ENCODE measurements at places on chromosomes 2 and 18.

- no peak for DNase-seq
Observed at GRCh38 chr2:111015283-111015995, 105.3 kb upstream of the BCL2L11 start.

DNA sequence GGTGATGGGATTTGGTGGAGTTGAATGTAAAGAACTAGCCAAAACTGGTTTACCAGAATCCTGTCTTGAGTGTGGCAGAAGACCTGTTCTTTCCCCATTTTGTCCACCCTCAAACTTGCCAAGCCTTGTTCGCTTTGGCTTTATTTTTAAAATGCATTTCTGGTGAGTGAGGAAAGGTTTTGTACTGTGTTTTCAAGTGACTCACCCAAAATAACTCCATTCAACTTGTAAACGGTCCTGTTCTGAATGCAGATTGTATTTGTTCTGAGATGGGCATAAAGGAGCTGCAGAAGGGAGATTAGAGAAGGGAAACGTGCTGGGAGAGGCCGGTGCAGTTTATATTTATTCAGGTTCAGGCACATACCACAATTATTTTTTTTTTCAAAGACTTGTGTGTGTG, 5.3 kb upstream of the ITPRID2 start:
- DNase-seq, result no peak

- no peak for DNase-seq
Observed at GRCh38 chr2:144152817-144153271, 367.1 kb downstream of the ZEB2 start.

DNA sequence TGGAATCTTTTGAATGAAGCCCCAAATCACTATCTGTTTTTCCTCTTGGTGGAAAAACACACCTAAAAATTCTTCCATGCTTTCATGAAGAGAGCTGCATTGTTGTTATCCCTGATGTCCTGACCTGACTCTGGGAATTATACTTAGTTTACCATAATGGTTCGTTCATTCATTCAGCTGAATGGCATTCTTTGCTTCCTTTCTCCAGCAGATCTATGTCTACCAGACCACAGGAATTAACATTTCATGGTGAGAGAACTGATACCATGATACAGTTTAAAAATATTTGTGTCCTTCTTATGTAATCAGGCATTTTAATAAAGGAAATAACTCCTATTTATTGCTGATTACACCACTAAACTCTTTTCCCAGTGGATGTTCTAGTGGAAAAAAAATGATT, 11.1 kb upstream of the SLC4A10 start:
- DNase-seq, result no peak

DNA sequence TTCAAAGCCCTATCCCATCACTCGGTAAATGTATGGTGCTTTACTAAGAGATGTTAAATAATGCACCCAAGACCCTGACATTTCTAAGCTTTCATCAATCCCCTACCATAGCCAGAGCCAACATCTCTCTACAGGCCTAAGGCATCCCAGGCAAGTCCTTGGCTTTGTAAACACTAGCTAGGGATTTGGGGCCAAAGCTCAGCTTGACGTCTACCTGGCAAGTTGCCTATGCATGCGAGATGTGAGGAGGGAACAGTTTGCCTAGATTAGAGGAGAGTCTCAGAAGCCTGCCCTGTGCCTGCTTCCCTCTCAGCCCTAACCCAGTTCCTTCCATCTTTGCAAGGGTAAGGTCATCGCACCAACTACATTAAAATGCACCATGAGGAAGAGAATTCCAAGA, 221.5 kb upstream of the NCKAP5 start:
- no peak for DNase-seq

- no peak for DNase-seq
Observed at GRCh38 chr2:103664690-103665089, 902.9 kb downstream of the TMEM182 start.

DNA sequence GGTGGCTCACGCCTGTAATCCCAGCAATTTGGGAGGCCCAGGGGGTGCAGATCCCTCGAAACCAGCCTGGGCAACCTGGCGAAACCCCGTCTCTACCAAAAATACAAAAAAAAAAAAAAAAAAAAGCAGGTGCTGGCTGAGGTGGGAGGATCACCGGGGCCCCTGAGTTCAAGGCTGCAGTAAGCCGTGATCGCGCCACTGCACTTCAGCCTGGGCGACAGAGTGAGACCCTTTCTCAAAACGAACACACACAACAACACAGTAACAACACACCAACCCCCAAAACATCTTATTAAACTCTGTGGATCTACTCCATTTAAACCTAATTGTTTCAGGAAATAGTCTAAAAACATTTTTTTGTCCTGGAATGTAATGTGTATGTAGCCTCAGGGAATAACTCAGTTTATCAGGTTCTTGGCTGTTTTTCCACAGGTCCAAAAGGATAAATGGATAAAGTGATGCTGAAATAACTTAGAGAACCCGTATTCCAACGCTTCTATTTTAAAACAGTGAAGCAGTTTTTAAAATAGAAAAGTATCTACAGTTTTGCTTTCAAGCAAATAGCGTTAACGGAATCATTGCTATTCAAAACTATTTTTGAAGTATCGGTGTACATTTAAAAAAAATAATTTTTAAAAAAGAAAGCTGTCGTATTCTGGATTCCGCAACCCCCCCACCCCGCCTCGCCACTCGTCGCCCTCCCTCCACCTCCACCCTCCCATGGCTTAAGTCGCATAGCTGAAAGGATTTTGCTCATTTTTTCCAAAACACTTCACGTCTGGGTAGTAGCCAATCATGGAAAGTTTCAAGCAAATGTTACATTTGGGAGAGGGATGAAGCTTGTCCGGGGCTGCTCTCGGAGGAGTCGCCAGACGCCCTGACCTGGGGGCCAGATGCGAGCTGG, 895 bp upstream of the GLS start:
- DNase-seq, result peak; percentile 19

GRCh38 chr2:33607251-33607721, 8.2 kb upstream of the FAM98A start:
- no peak for DNase-seq

GRCh38 chr18:63817441-63818051, 42.3 kb downstream of the SERPINB7 start:
- no peak for DNase-seq

- no peak for DNase-seq
Observed at GRCh38 chr2:60313470-60314172, 239.8 kb downstream of the BCL11A start.

DNA sequence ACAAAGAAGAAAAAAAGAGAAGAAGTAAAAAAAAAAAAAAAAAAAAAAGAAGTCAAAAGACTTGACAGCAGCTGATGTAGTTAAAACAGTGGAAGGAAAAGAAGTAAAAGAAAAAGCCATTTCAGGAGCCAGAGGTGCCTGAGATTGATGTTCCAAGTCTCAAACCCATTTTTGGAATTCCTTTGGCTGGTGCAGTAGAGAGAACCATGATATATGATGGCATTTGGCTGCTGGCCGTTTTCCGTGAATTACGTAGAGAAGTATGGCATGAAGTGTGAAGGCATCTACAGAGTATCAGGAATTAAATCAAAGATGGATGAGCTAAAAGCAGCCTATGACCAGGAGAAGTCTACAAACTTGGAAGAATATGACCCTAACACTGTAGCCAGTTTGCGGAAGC, 7.6 kb upstream of the CHST10 start:
- DNase-seq, result no peak

GRCh38 chr2:26769089-26769761, 5.1 kb downstream of the SLC35F6 start:
- DNase-seq, result no peak

DNA sequence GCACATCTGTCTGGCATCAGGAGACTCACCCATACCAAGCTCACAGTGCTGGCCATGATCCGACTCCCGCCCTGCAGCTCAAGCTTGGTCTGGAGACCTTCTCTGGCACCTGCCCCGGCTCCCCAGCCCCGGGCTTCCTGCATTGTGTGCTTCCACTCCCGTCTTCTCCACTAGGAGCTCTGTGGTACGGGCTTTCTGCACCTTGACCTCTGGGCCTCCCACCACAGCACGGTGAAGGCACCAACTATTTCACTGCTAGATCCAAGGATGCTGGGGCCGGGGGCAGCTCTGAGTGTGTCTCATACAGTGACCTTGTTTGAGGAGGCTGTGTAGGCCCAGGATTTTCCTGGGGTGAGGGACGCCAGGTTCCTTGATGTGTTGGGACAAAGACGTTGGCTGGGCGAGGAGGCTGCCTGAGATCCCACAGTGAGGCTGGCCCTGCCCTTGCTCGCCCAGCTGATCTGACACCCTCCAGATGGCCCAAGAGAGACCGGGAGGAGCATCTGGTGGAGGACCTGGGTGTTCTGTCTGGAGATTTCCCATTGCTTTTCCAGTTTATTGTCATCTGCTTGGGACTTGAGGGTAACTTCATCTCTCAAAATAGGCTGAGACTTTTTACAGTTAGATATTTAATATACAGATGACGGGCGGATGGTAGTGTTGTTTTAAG, 64.0 kb downstream of the HPCAL1 start:
- no peak for DNase-seq

DNA sequence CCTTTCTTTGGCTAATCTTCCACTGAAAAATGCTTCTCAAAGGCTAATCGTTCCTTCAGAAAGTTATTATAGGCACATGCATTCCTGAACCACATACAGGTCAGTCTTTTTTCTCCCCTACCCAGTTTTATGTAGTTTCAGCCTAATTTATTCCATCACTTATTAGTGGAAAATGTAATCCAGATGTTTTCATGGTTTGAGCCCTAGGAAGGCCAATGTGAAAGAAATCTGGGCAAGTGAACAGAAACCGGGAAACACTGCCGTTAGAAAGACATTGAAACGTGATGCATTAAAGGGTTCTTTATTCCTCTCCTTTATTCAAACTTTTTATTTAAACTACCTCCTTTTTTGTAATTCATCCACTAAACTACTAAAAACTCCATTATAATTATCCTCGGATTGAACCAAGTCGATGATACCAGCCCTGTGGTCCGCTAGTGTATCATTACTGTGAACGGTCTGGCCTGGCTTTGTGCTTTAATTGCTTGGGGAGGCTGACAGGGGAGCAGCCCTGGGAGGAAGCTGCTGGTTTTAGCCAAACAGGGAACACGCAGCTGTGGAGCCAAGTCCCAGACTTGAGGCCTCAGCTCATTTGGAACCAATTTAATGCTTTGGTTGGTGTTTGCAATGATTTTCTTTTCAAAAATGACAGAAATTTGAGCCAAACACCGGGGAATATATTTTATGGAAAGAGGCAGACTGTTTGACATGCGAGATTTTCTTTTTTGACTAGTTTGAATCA, 149.2 kb downstream of the ARHGAP28 start:
- DNase-seq, result no peak

GRCh38 chr2:46082531-46083485, 214.4 kb upstream of the EPAS1 start:
- no peak for DNase-seq

DNA sequence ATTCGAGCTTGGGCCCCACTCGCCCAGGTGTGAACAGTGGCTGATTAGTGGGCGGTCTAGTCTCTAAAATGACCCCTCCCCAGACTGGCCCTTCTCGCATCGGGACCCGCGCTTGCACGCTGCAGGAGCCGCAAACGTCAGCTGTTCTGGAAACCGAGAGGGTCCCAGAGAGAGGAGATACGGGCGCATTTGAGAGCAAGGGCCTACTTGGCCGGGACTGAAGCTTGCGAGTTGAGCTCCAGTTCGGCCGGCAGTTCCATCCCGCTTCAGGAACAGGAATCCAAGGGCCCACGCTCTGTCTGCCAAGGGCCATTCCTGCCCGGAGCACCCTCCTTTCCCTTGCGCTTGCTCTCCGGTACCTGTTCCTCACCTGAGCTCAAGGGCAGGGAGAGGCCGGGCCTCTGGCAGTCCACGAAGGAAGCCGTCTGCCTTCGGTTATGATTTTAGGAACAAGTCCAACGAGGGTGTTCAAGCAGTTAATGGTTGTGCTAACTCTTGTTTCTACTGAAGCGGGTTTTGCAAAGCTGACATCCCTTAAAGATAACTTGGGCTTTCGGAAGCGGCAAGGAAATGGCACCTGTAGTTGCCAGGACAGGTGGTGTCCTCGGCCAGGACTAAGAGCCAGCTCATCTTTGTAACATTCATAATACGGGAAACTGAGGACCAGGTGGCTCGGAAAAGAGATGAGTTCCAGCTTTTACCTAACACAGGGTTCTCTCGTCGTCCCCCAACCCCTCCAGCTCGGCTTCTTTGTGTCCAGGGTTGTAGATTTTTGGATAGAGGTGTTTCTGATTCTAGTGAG, 3.9 kb upstream of the DLX1 start:
- no peak for DNase-seq

DNA sequence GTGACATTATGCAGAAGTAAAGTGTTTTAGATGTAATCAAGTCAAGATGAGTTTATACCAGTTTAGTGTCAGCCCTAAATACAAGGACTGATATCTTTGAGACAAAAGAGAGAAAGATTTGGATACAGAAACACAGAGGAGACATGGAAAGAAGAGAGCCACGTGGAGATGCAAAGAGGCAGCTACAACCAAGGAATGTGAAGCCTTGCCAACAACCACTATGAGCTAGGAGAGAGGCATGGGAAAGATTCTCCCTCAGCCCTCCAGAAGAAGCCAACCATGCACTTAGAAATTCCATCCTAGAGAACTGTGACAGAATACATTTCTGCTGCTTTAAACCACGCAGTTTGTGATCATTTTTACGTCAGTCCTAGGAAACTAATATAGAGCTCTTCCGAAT, 217.2 kb downstream of the DOK6 start:
- DNase-seq, result no peak
